Ovary (tissue), 10 donors: ENCODE measurements at places on chromosomes 5 and 9.

- no peak for DNase-seq
These were observed 9.3 kb upstream of the DOLPP1 start for GRCh38 chr9:129071526-129072126.

- no peak for DNase-seq
These were observed 96.7 kb upstream of the PCA3 start for GRCh38 chr9:76667521-76667957.

DNA sequence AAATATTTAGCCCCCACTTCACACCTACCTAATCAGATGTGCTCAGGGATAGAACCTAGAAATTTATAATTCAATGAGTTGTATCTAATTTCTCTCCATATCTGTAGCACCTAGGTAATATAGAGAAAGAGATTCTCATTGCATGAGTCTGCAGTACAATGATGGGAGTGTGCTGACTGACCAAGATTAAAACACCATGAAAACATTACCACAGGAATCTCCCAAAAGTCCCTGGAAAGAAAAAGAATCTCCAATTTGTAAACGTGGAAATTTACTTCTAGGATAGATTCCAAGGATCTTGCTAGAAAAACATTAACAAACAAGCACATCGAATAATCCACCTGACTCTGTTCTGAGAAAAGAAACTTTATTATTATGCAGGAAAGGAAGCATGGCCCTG, 45.0 kb upstream of the DMRTA1 start:
- no peak for DNase-seq

- DNase-seq: peak; percentile 30
These were observed 119.1 kb downstream of the C9orf50 start for GRCh38 chr9:129501771-129502319.

GRCh38 chr9:113519426-113520108, 56.0 kb downstream of the RGS3 start:
- DNase-seq: no peak

DNA sequence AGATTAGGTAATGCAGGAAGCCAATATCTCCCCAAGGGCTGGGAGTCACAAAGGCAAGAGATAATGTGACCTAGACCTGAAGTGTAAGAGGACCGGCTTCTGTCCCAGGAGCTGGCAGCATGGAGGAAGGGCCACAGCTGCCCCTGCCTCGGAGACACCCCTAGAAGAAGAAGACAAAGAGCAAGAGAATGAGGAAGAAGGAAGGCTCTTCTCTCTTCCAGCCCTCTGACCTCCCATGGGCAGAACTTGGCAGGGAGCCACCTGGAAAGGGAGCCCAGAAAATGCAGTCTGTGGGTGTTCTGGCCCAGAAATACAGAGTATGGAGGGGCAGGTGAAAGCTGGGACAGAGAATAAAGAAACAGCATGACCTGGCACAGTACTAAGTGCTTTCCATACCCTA, 151.0 kb downstream of the C5orf15 start:
- DNase-seq: peak; percentile 28

DNA sequence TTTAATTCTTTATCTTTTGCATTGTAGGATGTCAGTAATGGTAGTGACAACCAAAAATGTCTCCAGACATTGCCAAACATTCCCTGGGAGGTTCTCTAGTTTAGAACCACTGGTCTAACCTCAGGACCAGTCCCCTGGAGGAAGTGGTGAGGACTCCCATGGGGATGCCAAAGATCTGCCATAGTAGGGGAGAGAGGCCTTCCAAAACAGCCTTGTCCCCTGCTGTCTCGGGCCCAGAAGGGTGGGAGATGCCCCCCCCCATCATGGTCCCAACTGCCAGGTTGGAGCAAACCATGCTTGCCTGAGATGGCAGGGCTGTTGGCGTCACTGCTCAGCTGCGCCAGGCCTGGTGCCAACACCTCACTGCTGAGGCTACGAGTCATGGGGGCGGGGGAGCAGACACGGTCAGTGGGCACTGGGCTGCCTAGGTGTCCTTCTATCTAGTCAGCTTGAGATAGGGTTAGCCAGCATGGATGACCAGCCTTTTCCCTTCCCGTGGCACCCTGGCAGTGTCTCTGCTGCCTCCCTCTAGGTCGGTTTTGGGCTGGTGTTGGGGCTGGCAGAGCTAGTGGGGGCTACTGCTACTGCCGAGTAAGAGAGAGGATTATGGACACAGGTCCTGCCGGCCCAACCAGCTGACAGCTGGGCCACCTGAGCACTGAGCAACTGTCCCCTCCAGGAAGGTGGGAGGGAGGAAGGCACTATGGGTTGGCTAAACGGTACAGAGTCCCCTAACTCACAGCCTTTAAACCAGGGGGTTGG, 8.3 kb upstream of the CXXC5 start:
- peak; percentile 28 for DNase-seq

GRCh38 chr5:175243441-175243840, 200.5 kb downstream of the DRD1 start:
- DNase-seq: no peak

- DNase-seq: no peak
These were observed 288.8 kb downstream of the GLIS3 start for GRCh38 chr9:4011054-4011453.

- DNase-seq: no peak
These were observed 85.8 kb downstream of the RIC1 start for GRCh38 chr9:5714501-5715401.

- DNase-seq: no peak
These were observed 84.9 kb downstream of the SLCO4C1 start for GRCh38 chr5:102211165-102211564.

DNA sequence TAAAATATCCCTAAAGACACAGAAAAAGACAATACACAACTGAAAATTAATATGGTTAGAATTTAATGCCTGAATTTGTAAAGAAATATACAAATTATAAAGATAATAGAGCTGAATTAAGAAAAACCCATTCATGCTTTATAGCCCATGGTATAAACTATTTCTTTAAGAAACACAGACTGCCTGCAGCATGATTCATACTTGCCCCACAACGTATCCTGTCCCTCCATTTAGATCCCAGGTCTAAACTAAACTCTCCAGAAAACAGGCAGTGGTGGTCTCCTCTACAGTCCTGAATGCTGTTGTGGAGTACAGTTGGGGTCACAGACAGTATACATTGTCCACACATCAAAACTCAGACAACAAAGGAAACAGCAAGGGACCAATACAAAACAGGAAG, 24.8 kb downstream of the IL6ST start:
- no peak for DNase-seq

DNA sequence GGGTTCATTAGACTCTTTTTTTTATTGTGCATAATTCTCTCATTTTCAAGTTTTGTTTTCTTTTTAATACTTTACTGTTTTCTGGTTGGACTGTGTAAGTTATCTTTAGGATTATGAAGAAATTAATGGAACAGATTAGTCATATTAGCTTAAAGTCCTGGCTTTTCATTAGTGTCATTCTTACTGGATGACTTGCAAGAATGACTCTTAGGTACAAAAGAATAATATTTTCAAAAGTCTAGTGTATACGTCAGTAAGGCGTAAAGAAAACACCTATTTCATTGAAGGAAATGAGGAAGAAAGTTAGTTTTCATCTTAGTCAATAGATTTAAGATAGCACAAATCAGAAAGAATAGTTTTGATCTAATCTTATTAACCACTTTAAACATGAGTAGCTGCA, 20.4 kb downstream of the UHRF2 start:
- DNase-seq: no peak

- peak; percentile 67 for DNase-seq
These were observed 109.4 kb downstream of the ANKRD55 start for GRCh38 chr5:56123531-56124243.

- DNase-seq: no peak
These were observed 17.6 kb upstream of the CDKN2B start for GRCh38 chr9:22026696-22027095.

DNA sequence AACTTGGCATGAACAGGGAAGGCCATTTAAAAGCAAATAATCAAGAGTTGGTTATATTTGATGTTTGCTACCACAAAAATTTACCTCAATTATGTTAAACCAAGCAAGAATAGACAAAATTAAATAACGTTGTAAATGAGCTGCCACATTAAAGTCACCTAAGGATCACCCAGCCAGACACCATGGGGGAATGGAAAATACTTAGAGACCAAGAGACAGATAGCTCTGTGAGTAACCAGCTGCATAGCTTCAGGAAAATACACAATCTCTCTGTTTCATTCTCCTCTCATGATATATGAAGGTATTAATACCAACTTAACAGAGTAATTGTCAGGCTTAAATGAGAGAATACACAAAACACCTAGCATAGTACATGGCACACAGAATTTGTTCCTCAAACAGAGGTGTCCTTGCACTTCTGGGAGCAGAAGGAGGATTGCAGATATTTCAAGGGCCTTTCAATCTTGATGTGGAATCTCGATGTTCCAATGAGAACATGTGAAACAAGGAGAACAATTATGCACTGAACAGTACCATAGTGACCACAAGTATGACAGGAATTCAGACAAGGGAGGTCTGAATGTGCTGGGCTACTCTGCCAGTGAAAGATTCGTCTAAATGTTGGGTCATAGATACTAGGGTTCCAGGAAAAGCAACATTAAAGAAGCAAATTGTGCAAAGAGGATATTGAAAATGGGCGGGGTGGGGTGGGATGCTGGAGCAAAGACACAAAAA, 18.6 kb downstream of the JAKMIP2 start:
- no peak for DNase-seq

DNA sequence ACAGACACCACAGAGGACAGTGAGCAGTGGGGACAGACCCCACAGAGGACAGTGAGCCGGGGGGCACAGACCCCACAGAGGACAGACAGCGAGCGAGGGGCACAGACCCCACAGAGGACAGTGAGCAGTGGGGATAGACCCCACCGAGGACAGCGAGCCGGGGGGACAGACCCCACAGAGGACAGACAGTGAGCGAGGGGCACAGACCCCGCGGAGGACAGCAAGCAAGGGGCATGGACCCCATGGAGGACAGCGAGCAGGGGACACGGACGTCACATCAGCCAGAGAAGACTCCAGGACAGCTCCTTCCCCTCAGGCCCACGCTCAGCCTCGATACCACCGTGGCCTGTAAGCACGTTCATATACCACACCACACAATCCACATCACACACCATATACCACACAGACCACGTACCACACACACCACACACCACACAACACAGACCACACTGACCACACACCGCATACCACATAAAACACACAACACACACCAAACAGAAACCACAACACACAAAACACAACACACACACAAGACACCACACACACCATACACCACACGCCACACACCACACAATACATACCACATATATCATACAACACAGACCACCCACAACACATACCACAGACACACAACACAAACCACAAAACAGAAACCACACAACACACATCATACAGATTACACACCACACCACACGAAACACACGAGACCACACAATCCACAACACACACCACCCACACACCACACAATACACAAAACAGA, 5.2 kb upstream of the ZDHHC11 start:
- DNase-seq: no peak

GRCh38 chr5:172932313-172933017, 26.8 kb upstream of the RPL26L1 start:
- peak; percentile 80 for DNase-seq

DNA sequence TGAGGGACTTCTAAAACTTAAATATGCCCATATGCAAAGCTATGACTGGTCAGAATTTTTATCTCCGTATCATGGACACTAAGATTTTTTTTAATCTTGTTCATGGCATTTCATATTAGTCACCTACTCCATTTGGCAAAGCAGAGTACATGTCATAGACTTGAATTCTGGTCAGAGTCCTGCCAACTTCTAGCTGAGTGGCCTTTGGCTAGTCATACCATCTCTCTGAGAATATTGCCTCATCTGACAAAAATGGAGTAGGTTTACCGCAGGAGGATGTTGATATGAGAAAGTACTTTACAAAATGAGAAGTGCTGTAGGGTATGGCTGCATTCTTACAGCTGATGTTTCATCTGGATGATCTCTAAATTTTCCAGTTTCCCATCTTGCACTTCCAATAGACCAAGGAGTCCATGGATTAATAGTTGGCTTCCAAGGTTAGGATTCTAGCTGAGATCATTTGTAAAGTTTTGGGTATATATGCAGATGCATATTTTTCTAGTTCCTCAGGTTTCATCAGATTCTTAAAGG, 150.8 kb upstream of the NR3C1 start:
- no peak for DNase-seq

GRCh38 chr9:36031774-36032555, 4.7 kb upstream of the RECK start:
- no peak for DNase-seq

DNA sequence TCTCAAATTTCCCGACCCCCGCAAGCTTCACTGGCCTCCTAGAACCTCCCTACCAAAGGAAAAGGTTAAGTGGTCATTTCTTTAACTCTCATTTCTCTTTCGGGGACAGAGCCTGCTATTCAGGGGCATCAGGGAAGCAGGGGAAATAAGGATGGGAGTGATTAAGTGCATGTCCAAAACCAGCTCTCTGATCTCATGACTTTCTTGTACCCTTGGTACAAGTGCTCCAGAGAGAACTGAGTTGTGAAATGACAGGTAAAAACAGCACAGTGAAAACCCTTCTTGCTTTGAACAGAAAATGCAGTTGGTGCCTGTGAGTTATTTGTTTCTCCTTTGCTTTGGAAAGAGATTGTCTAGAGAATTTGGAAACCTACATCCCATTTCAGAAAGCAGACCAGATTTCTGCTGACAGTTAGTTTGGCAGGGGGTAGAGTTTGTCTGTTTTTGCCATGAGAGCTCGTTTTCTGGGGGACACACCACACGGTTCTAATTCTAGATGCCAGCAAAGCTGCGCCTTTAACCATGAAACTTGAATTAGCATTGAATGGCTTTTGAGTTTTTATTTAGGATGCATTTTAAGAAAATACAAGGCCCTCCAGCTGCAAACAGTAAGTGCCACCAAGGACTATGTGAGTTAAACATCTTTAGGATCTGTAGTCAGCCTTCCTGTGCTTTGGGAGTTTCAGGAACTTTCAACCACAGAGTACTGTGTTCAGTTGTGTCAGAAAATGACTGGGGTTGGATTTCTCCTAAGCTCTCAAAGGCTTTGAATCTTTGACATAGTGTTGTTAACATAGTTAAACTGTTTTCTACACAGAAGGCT, 161.7 kb upstream of the LHFPL2 start:
- DNase-seq: no peak

- DNase-seq: peak; percentile 61
These were observed 22.4 kb upstream of the FCN2 start for GRCh38 chr9:134858051-134858841.

DNA sequence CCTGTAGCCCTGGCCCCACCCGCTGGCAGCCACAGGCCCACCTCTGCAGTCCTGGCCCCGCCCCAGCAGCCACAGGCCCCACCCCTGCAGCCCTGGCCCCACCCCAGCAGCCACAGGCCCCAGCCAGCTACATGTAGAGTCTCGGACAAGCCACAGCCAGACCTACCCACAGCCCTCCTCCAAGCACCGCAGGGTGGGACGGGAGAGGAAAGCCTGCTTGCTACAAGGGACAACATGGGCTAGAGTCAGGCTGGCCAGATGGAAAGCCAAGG, 49.5 kb upstream of the SARDH start:
- DNase-seq: no peak

DNA sequence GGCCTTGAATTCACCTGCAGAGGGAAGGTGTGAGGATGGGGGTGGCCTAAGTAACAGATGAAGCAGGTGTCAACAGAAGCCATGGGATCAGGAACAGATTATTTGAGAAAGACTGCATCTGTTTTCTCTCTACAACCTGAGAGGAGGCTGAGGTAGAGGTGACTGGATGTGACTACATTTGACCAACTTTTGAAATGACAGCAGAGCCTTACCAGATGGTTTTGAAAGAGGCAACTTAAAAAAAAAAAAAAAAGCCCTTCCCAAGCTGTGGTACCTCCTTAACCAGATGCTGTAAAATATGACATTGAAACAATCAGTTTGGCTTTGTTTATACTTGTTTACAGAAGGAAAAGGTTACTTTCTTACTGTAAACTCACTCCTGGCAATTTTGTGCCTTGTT, 108.6 kb downstream of the TRIO start:
- DNase-seq: no peak
